Activated T-cell treated with anti-CD3 and anti-CD28 coated beads for 4 hours (primary cell): ENCODE measurements at places on chromosomes 13 and 19.

- DNase-seq = no peak
Observed at GRCh38 chr19:32401992-32402391, 3.6 kb upstream of the DPY19L3 start.

DNA sequence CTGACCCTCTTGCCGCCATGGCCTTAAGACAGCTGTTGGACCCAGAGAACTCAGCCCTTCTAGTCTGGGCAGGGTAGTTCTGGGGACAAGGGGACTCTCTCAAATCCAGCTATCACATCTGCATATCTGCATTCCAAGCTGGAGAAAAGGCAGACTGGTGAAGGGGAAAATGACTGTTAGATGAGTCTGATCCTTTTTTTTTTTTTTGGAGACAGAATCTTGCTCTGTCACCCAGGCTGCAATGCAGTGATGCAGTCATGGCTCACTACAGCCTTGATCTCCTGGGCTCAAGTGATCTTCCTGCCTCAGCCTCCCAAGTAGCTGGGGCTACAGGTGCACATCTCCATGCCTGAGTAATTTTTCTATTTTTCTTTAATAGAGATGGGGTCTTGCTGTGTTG is 114.3 kb downstream of the SIPA1L3 start:
- no peak for DNase-seq

- DNase-seq = no peak
Observed at GRCh38 chr19:52662631-52663030, 24.5 kb upstream of the ZNF83 start.

DNA sequence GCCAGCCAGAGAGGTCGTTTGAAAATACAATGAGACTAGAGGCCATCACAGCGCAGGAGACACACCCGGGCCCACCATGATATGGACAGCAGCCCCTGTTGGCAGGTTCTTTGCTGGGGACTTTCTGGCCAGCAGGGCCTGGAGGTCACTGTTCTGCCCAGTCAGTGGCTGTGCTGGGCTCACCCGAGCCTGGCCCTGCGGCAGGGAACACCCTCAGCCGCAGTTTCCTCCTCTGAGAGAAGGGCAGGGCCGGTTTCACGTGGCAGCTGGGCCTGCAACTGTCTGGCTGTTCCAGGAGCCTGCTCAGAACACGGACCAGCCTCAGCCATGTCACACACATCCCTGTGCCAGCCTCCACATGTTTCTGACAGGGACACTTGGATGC is 39.4 kb downstream of the ADPRHL1 start:
- no peak for DNase-seq

DNA sequence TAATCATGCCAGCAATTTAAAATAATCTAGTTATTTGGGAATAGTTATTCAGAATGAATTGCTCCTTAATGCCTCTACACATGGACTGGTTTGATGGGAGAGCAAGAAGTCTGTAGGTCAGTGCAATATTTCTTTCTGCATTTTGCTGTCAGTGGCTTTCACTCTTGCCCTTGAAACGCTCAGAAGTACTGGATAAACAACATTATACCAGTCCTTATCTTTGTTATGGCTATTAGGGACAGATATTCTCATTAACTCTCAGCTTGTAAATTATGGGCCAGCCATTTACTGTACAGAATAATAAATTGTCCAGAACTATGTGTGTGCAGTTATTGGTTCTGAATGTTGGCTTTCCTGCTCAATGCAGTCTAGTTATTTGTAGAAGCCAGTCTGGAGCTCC is 224.4 kb downstream of the OXGR1 start:
- DNase-seq = no peak

DNA sequence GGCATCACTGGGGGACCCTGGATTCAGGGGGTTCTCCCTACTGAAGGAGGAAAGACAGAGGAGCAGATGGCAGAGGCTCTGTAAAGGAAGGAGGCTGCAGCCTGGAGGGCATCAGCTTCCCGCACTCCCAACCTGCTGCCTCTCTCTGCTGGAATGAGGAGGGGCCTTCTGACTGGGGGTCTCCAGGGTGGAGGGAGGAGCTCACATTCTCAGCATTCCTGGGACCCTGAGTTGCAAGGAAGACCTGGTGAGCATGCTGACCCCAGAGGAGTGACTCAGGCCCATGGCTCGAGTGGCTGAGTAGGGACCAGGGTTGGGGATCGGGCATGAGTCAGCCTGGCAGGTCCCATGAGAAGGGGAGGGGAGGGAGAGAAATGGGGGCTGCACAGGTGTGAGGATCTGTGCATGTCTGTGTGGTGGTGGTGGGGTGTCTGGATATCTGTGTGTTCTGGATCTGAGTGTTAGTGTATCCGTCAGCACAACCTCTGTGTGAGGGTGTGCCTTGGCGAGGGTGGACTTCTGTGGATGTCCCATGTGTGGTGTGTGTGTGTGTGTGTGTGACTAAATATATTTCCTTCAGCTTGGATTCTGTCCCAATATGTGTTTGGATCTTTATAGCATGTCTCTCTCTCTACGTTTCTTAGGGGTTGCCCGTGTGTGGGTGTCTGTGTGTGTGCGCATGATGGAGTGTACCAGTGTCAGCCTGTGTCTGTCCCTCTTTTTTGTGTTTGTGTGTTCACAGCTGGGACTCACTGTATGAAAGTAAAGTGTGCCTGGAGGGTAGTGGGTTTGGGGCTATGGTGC is 4.6 kb downstream of the AXL start:
- DNase-seq = no peak

- DNase-seq = no peak
Observed at GRCh38 chr13:100300708-100301107, 211.8 kb downstream of the PCCA start.

DNA sequence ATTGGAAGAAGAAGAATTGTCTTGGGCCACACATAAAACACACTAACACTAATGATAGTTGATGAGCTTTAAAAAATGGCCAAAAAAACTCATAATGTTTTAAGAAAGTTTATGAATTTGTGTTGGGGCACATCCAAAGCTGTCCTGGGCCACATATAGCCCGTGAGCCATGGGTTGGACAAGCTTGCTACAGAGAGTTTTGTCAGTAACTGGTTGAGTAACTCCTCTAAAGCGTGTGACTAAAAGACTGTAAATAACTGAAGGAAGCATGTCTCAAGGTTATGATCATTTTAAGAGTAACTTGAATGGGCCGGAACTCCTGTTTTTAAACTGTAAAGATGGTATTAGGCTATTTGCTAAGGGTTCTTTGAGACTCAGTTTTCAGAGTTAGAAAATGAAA is 118.0 kb downstream of the KL start:
- no peak for DNase-seq

DNA sequence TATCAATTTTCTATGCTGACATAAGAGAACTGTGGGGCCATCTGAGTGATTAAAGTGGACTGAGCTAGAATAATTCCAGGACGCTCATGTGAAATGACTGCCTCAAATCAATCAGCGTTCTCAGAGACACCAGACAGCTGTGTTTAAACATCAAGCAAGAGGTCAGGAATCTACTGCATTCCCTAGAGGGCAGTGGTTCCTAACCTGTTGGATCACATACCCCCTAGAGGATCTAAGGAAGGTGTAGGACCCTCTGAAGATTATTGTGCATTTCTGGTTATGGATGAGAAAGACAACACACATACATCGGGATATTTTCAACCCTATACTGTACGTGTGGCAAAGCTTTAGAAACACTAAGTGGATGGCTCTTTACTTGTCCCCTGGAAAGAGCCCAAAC is 51.8 kb upstream of the FREM2 start:
- no peak for DNase-seq

GRCh38 chr13:48977286-48977625 is 1.5 kb downstream of the FNDC3A start:
- no peak for DNase-seq

DNA sequence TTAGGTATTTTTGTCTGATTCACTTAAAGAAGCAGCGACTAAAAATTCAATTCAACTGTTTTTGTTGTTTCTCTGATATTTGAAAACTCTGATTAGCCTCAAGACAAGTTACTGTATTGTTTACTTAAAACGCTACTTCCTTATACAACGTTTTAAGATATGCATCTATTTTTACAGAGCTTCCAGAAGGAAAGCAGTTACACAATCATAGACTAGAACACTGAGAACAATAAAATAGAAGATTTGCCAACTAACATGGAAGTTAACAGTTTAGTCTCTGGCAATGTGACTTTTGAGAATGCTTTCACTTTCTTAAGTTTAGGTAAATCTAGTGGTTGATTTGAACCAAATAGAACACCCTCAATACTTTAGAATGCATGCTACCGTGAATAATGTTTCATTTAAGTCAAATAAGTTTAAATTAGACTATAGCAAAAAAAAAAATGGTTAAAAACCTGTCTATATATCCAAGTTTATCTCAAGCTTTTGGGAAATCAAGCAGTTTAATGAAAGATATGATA is 614.8 kb downstream of the DACH1 start:
- DNase-seq = no peak

DNA sequence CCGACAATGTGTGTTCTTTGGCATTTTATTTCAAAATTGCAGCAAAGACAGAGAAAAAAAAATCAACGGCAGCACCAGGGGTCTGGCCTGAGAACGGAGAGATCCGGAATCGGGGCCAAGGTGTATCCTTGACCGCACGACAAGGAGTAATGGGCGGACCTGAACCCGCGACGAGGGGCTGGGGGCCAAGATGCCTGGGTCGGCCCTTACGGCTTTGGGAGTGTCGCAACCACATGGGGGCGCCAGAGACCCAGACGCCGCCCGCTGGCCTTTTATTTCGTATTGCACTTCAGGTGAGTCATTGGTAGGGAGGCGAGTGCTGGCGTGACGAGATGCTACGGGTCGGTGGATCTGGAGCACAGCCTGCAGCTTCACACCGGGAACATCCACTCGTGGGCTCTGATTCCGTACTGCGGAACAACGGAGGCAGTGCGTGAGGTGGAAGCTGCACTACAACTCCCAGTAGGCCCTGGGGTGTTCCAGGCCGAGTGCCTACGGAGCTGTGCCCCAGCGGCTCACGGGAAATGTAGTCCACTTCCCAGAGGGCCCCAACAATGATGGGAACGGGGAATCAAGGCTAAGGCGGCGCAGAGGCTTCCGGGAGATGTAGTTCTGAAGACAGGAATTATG is 15.7 kb downstream of the BCAT2 start:
- DNase-seq = peak; percentile 74

DNA sequence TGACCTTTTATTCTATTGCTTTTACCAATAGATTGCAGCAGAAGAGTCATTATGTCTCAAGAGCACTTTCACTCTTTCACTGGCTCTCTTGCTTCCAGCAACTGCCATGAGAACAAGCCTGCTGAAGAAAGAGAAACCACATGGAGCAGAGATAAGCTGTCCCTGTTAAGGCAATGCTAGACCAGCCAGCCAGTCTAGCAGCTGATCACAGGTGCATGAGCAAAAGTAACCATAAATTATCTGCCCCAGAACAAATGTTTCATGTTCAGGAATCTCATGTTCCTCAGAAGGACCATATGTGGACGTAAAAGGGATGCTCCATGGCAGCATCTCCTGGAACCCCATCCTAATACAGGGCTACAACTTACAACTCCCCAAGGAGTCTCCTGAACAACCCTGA is 20.4 kb upstream of the DCLK1 start:
- DNase-seq = no peak

DNA sequence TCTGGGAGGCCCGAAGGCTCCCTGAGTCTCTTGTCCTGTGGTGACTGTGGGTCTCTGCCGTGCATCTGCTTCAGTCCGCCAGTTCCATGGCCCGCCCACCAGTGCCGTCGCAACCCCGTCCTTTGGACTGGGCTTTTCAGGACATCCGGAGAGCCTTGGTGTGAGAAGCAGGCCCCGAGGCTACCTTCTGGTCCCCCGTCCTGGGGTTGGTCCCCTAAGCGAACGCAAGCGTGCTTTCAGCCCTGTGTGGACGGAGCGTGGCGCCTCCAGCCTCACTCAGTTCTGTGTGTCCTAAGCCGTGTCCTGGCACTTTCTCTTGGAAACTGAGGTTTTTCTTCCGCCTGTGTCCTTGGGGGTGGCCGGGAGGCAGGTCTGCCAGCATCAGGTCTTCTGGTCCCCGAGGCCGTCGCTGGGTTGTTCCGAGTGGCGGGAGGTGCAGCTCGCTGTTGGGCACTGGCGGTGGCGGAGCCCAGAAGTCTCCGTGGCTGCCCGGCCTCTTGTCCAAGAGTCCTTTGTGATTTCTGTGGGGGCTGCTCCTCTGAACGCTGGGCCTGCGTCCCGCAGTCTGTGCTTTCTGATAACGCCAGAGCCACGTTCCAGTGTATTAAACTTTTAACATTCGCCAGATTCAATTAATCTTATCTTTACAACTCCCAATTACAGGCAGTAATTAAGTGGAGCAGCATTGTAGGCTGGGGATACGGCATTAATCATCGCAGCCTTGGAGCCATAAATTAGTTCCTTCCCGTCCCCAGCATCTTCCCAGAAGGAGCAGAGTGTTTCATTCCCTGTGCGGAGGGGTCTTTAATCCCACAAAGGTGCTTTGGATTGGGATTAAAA is 99.5 kb downstream of the KDM4B start:
- DNase-seq = no peak

DNA sequence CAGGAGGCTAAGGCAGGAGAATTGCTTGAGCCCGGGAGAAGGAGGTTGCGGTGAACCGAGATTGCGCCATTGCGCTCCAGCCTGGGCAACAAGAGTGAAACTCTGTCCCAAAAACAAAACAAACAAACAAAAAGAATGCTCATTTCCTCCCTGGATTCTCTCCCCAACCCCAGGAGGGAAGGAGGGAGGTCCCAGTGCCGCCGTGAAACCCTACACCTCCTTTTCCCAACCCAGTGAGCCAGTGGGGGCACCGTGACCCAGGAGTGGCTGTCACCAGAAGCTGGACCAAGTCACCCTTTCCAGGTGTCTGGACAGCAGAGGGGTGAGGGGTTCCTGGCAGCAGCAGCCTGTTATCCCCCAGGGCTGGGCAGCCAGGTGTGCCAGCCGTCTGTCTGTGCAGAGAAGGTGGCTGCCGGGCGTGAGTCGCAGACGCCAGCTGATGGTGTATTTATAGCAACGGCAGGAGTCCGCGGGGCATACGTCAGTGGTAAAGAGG is 23.5 kb downstream of the NFIC start:
- no peak for DNase-seq
